Natural killer cell (primary cell): ENCODE measurements at places on chromosomes 5 and 9.

GRCh38 chr9:107751567-107752210 lies 262.1 kb upstream of the KLF4 start:
- no peak overlapping the region for H3K4me3 ChIP-seq
- H3K36me3 ChIP-seq = no peaks in the 10 kb centered on the region
- H3K27ac ChIP-seq = no peak overlapping the region
- no peak for DNase-seq
- H3K4me1 ChIP-seq = no peaks in the 10 kb centered on the region

- DNase-seq = no peak
- H3K27me3 ChIP-seq = no peaks in the 10 kb centered on the region
- no peaks in the 10 kb centered on the region for H3K36me3 ChIP-seq
- H3K4me1 ChIP-seq = peaks cover 4% of the 10 kb centered on the region
These were observed 368.7 kb downstream of the MLLT3 start for GRCh38 chr9:20253635-20254034.

GRCh38 chr9:10255758-10256157 lies 357.0 kb downstream of the PTPRD start:
- H3K27ac ChIP-seq = no peak overlapping the region
- H3K36me3 ChIP-seq = no peaks in the 10 kb centered on the region
- H3K27me3 ChIP-seq = no peaks in the 10 kb centered on the region

DNA sequence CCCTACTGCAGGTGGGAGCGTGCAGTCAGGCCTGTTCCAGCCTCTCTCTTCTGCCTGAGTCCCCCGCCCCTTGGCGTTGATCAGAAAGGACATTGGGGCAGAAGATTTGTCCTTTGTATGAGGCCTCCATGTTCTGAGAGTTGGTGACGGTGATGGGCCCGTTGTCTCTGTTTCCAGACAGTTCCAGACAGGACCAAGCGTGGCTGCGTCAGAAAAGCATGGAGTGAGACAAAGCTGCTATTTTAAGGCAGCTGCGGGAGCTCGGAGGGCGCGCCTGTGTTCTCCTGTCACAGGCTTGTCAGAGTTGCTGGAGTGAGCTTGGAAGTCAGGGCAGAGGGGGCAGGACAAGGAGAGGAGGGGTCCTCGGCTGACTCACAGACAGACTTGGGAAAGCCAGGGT lies 32.1 kb upstream of the SH3PXD2B start:
- H3K4me1 ChIP-seq = no peaks in the 10 kb centered on the region
- no peaks in the 10 kb centered on the region for H3K36me3 ChIP-seq

DNA sequence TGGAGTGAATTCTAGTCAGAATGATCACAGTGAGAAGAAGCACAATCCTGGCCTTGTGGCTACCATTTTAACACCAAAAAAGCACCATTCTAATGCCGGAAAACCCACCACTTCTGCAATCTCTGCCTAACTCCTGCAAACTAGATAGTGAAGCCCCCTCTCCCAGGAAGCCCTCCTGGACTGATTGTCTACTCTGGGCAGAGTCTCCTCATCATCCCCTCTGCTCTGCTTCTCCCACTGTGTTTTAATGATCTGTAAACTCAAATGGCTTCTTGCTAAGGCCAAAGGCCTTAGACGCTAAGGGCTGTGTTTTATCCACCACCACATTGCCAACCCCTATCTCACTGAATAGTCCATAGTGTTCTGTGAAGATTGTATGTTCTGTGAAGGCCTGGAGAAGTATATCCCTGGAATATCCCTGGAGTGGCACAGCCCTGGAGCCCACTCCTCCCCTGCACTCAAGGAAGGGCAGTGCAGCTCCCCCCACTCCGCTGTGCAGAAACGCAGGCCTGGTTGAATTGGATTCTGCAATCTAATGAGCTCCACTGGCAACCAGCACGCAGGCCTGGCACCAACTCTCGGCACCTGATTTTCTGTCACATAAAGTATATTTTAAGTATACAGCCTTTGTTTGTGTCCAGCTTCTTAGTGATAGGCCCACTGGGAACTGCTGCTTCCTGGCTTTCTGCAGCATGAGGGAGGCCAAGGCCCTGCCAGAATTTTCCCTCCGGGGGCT lies 126.3 kb downstream of the ATPSCKMT start:
- no peak overlapping the region for H3K27ac ChIP-seq
- no peak for DNase-seq
- no peaks in the 10 kb centered on the region for H3K27me3 ChIP-seq
- H3K36me3 ChIP-seq = no peaks in the 10 kb centered on the region
- H3K4me1 ChIP-seq = no peaks in the 10 kb centered on the region

- no peaks in the 10 kb centered on the region for H3K27me3 ChIP-seq
- no peak overlapping the region for H3K27ac ChIP-seq
- H3K4me1 ChIP-seq = peaks cover 13% of the 10 kb centered on the region
- H3K4me3 ChIP-seq = no peak overlapping the region
- no peak for DNase-seq
- no peaks in the 10 kb centered on the region for H3K36me3 ChIP-seq
These were observed 31.0 kb upstream of the B4GALT1 start for GRCh38 chr9:33198165-33198564.

GRCh38 chr5:96292582-96293247 lies 140.3 kb downstream of the PCSK1 start:
- H3K4me3 ChIP-seq = no peak overlapping the region
- H3K36me3 ChIP-seq = no peaks in the 10 kb centered on the region
- no peaks in the 10 kb centered on the region for H3K27me3 ChIP-seq
- DNase-seq = no peak
- no peaks in the 10 kb centered on the region for H3K4me1 ChIP-seq

DNA sequence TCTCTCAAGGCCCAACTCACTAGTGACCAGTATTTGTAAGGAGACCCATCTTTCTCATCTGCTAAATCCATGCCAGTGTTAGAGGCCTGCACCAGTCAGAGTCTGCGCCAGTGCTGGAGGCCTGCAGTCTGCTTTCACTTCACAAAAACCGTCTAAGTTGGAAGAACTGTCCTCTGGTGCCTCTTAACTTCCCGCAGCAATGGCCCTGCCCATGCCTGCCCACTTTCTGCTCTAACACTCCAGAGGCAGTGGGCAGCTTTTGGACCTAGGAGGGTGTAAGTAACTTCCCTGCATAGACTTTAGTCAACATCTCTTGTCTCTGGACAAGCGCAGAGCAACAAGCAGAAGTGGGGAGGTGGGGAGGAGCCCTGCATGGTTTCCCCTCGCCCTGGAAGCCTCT lies 152.9 kb downstream of the AUH start:
- H3K27ac ChIP-seq = peak overlapping the region; percentile 56
- no peak for DNase-seq
- no peak overlapping the region for H3K4me3 ChIP-seq

GRCh38 chr5:53403291-53403690 lies 77.1 kb upstream of the FST start:
- no peak for DNase-seq
- no peaks in the 10 kb centered on the region for H3K27me3 ChIP-seq
- no peaks in the 10 kb centered on the region for H3K4me1 ChIP-seq
- no peaks in the 10 kb centered on the region for H3K36me3 ChIP-seq

GRCh38 chr9:20980832-20981455 lies 50.5 kb downstream of the HACD4 start:
- H3K27ac ChIP-seq = no peak overlapping the region
- peaks cover 15% of the 10 kb centered on the region for H3K36me3 ChIP-seq
- no peaks in the 10 kb centered on the region for H3K27me3 ChIP-seq
- no peak overlapping the region for H3K4me3 ChIP-seq
- no peak for DNase-seq

GRCh38 chr5:176173647-176174046 lies 64.6 kb upstream of the SIMC1 start:
- no peaks in the 10 kb centered on the region for H3K27me3 ChIP-seq
- DNase-seq = no peak
- no peaks in the 10 kb centered on the region for H3K4me1 ChIP-seq
- no peak overlapping the region for H3K4me3 ChIP-seq
- no peaks in the 10 kb centered on the region for H3K36me3 ChIP-seq

GRCh38 chr9:131986089-131986488 lies 93.6 kb downstream of the MED27 start:
- no peak overlapping the region for H3K27ac ChIP-seq
- no peaks in the 10 kb centered on the region for H3K27me3 ChIP-seq
- H3K4me1 ChIP-seq = no peaks in the 10 kb centered on the region
- H3K4me3 ChIP-seq = no peak overlapping the region

GRCh38 chr9:104374711-104375110 lies 129.4 kb upstream of the OR13F1 start:
- H3K4me3 ChIP-seq = no peak overlapping the region
- H3K4me1 ChIP-seq = no peaks in the 10 kb centered on the region
- H3K27me3 ChIP-seq = no peaks in the 10 kb centered on the region
- H3K36me3 ChIP-seq = no peaks in the 10 kb centered on the region
- H3K27ac ChIP-seq = no peak overlapping the region
- no peak for DNase-seq

DNA sequence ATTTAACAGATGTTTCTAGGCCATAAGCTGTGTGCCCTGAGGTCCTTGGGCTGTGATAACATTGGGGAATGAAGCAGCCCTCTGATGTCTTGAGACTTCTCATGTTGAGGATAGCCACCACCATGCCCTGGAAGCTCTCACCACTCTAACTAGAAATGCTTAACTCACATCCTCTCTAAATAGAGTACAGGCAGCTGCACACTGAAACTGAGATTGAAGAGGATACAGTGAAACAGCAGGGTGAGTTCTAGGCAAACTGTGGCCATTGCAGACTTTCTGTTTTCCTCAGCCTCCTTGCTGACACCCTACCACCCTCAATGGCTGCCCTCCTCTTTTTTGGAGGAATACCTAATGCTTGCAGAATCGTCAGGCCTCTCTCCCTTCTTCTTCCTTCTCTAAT lies 22.4 kb downstream of the UTP15 start:
- no peak overlapping the region for H3K4me3 ChIP-seq
- no peak for DNase-seq
- no peak overlapping the region for H3K27ac ChIP-seq
- H3K4me1 ChIP-seq = no peaks in the 10 kb centered on the region
- no peaks in the 10 kb centered on the region for H3K27me3 ChIP-seq

DNA sequence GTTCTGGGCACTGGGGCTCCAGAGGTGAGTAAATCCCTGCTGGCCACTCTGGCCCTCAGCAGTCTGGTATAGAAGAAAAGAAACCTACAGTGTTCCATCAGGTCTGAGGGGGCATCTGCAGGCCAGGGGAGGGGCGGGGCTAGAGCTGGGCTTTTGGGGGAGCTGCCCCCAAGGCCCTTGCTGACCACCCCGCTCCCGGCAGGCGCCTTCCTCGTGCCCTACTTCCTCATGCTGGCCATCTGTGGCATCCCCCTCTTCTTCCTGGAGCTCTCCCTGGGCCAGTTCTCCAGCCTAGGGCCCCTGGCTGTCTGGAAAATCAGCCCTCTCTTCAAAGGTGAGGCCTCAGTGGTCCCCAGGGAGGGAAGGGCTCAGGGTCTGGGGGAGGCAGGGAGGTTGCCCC lies 6.7 kb downstream of the SLC6A7 start:
- H3K4me3 ChIP-seq = no peak overlapping the region
- H3K4me1 ChIP-seq = no peaks in the 10 kb centered on the region
- no peaks in the 10 kb centered on the region for H3K27me3 ChIP-seq
- H3K27ac ChIP-seq = no peak overlapping the region
- DNase-seq = no peak

DNA sequence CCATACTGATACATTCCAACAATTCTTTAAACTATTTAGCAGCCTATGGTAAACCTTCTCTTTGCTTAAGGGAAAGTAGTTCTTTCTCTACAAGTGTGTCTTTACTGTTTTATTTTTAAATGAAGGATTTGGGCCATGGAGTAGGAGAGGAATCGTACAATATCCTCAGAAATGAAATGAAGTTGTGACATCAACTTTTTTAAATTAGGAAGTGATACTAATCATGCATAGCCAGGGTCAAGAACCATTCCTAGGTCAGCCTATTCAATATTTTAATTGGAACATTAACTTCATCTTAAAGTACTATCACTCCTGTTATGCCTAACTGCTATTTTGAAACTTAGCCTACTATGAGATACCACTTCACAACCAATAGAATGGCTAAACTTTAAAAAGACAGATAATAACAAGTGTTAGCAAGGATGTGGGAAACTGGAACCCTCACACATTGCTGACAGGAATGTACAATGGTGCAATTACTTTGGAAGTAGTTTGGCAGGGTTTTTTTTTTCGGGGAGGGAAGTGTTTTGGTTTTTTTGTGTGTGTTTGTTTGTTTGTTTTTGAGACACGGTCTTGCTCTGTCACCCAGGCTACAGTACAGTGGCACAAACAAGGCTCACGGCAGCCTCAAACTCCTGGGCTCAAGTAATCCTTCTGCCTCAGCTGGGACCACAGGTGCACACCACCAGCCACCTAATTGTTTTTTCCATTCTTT lies 10.7 kb downstream of the AGTPBP1 start:
- peaks cover 17% of the 10 kb centered on the region for H3K4me1 ChIP-seq
- no peak for DNase-seq
- H3K27me3 ChIP-seq = no peaks in the 10 kb centered on the region

DNA sequence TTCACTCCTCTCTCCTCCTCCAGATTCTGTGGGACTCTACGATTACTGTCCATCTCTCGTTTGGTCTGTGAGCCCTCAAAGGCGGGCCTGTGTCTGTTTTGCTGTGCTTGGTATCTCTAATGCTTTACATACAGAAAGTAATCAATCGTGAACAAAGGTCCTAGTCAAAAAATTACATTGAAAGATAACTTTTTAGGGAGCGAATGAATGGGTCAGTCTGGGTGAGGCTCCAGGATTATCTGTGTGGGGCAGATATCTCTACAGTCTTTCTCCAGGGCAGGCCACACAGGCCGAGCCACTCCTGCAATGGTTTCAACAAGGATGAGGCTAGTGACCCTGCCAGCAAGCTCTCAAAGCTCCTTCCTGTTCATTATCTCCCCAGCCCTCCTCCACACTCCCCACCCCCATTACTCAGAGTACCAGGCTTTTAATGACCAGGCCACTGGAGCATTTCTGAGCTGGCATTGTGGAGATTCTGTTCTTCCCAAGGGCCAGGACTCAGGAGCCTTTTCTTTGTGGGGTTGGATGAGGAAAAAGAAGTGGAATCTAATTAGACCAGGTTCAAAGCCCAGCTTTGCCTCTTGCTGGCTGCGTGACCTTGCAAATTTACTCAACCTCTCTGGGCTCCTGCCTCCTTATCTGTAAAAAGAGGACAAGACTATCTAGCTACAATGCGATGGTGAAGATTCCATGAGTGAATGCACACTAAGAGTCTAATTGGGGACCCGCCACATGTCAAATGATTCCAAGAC lies 10.2 kb downstream of the CORO2A start:
- DNase-seq = no peak
- no peaks in the 10 kb centered on the region for H3K4me1 ChIP-seq
- no peak overlapping the region for H3K27ac ChIP-seq
- H3K27me3 ChIP-seq = no peaks in the 10 kb centered on the region

DNA sequence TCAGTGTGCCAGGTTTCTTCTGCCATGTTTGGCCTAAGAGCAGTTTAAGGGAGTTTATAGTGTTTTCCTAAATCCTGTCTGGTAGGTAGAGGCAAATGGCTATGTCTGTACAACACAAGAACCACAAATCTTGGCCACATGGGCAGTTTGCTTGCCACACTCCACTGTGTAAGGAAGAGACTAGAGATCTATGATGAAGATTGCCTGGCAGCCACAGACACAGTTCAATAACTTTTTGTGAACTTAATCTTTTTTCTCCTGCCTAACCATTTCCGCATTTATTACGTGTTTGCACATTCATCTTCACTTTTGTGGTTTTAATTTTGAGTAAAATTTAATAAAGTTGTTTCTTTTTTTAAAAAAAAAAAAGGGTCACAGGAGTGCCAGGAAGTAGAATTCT lies 5.8 kb downstream of the MFAP3 start:
- H3K27me3 ChIP-seq = no peaks in the 10 kb centered on the region
- H3K27ac ChIP-seq = peak overlapping the region; percentile 26
- H3K4me3 ChIP-seq = no peak overlapping the region
- DNase-seq = no peak
- H3K36me3 ChIP-seq = peaks cover 10% of the 10 kb centered on the region
- H3K4me1 ChIP-seq = peaks cover 4% of the 10 kb centered on the region

- H3K27me3 ChIP-seq = no peaks in the 10 kb centered on the region
- H3K4me3 ChIP-seq = no peak overlapping the region
- H3K27ac ChIP-seq = no peak overlapping the region
- no peaks in the 10 kb centered on the region for H3K4me1 ChIP-seq
- DNase-seq = no peak
- no peaks in the 10 kb centered on the region for H3K36me3 ChIP-seq
These were observed 226.0 kb upstream of the C9orf72 start for GRCh38 chr9:27799326-27799725.
